Stimulated activated naive B cell treated with anti-CD40 and anti-IgM and Interleukin-4, amounts not matched to agents 10 μg/mL and 1 μg/mL and 100 μg/mL, for 72 hours (primary cell): ENCODE measurements at places on chromosomes 5 and 9.

DNA sequence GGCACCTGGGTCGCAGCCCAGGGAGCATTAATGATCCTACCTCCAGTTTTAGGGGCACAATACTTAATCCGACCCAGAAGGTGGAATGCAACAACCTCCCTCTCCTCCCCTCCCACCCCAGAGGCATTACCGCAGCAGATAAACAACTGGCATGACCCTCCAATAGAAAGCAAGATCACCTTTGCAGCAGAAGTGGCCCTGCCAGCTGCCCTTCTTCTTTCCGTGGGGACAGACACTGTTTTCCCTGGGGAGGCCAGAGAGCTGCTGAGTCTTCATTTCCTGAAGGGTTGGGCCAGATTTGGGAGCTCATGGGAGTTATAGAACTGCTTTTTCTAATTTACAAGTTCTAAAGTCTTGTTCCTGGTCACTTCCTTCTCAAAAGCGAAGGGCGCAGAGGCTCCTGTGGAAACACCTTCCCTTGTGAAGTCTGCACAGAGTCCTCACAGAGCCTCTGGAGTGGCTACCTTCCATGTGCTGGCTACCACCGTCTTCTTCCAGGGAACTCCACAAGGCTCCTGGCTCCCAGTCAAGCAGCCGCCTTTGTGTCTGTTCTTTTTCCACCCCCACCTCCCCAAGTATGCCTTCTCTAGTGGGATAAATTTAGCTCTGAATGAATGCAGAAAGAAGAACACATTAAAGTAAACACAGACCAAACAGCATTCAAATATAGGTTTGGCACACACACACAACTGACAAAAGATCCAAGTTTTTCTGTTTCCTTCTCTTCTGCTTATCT lies 8.0 kb upstream of the PALM2AKAP2 start:
- no peak for DNase-seq

GRCh38 chr9:129567842-129568559 lies 52.9 kb downstream of the C9orf50 start:
- DNase-seq: no peak

DNA sequence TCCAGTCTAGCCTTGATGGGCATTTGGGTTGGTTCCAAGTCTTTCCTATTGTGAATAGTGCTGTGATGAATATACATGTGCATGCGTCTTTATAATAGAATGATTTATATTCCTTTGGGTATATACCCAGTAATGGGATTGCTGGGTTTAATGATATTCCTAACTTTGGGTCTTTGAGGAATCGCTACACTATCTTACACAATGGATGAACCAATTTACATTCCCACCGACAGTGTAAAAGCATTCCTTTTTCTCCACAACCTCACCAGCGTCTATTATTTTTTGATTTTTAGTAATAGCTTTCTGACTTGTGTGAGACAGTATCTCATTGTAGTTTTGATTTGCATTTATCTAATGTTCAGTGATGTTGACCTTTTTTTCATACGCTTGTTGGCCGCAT lies 1040.1 kb downstream of the MAT2B start:
- DNase-seq: no peak

DNA sequence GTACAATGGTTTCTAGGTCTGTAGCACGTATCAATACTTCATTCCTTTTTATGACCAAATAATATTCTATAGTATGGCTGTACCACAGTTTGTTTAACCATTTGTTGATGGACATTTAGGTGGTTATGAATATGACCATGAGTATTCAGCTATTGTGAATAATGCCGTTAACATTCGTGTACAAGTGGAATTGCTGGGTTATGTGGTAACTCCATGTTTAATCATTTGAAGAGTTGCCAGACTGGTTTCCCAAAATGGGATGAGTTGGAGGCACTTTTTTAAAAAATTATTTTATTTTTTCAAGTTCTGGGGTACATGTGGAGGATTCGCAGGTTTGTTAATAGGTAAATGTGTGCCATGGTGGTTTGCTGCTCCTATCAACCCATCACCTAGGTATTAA lies 4.6 kb downstream of the SNX2 start:
- no peak for DNase-seq

DNA sequence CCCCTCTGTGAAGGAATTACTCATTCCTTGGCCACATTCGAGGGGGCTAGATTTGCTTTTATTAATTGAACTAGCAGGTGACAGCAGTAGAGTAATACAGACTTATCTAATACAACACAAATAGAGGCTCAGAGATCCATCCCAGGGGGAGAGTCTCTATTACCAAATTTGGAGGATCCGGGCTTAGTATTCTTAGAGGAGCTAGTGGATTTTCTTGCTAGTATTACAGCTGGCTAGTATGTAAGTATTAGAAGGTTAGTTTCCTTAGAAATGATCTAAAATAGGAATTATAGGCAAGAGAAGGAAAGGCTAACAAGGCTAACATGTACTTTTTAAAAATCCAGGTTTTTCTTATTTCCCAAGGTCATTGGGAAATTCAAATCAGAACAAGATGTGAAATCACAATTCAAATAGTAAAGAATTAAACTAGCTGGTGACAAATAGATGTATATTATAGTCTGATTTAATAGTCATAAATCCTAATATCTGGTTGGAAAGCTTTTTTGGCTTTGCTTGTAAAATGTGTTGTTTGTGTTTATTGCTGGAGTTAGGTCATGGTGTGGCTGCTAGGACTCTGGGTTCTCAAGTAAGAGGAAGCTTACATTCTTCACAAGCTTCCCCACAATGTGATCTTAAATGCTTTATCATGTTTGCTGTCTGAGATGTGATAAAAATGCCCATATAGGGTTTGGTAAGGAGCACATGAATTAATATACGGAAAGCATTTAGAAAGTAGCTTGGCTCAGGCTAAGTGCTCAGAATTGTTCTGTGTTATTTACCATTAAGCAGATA lies 160.4 kb upstream of the MPDZ start:
- no peak for DNase-seq

GRCh38 chr9:85377731-85378289 lies 363.9 kb downstream of the AGTPBP1 start:
- no peak for DNase-seq

DNA sequence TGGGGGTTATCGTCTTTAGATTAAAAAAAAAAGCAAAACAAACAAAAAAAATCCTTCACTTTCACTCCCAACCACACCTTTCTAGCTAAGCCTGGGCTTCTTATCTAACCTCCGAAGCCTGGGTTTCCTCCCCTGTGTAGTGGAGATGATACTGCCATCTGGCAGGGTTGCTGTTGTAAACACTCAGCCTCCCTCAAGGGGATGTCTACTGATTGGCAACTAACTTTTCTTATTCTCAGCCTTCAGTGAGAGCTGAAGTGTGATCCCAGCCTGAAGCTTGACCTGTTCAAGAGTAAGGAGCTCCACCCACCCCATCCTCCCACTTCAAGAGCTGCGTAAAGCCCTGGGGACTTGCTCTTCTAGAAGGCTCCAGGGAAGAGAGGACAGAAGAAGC lies 21.5 kb upstream of the WWC1 start:
- DNase-seq: no peak

DNA sequence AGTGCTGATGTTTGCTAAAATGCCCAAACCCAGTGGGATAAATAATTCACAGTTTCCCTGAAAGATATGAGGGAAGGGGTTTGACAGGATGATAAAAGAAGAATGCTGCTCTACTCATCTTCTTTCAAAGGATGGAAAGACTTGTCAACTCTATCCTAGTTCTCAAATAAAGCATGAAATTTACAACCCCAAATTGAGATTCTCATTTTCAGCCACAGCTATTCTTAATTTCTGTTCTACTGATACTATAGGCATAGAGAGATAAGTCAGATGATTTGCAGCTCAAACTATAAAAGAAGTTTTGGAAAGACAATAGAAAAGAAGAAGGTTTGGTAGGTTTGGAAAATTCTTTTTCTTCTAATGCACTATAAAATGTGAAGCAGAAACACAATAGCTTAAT lies 542.6 kb downstream of the CSNK1G3 start:
- no peak for DNase-seq

GRCh38 chr5:144108131-144108530 lies 62.3 kb downstream of the YIPF5 start:
- no peak for DNase-seq

DNA sequence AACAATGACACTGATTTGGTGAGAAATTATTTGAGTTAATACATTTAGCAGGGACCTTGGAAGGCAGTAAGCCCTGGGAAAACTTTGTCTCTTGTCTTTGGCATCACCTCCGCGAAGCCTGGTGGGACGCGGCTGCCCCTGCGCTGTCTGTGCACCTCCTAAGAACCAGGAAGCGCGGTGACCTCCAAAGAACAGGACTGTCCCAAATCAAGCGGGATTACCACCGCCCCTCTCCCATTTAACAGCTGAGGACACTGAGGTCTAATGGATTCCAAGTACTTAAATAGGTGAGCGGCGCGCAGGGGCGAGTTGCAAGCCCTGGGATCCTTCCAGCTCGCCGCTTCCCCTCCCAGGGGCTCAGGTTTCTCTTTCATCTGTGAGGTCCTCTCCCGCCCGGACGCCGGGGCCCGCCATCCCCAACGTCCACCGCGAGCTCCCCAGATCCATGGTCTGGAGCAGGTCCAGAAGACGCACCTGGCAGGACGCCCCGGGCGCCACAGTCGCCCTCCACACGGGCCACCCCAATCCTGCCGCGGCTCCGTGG lies 432 bp downstream of the STARD4 start:
- no peak for DNase-seq

- no peak for DNase-seq
Measured at GRCh38 chr5:73764586-73764985, 138.6 kb downstream of the ARHGEF28 start.
